ENCODE measurements at places on chromosomes 3 and 15.

DNA sequence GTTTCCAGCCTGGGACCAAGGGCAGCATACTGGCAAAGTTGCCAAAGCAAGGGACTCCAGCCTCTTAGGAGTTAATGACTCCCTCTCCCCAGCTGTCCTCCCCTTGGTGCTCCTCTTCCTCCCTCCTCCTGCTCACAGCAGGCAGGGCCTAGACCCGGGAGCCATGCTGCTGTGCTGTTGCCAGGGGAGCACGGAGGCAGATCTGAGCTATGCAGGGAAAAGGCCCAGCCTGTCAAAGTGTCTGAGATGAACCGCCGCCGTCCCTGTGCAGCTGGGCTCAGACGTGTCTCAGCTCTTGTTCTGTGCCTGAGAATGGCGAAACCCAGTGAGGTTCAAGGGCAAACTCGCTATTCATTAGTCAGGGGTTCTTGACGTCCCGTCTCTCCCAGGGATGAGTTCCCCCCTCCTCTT, 60.8 kb upstream of the POLG start:
- no peak for DNase-seq

GRCh38 chr3:71582036-71582611, 1.4 kb downstream of the FOXP1 start:
- no peak for DNase-seq

DNA sequence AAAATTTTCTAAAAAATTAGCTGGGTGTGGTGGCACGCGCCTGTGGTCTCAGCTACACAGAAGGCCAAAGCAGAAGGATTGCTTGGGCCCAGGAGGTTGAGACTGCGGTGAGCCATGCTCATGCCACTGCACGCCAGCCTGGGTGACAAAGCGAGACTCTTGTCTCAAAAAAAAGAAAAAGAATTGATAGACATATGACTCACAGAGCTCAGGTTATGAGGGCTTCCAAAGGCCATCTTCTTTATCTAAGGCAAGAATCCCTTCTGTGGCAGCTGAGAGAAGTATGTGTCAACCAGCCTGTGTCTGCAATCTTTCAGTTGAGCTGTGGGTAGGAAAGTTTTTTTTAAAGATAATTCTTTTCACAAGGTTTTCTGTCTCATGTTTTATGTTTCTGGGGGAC, 53.9 kb downstream of the MRPS25 start:
- DNase-seq: no peak

DNA sequence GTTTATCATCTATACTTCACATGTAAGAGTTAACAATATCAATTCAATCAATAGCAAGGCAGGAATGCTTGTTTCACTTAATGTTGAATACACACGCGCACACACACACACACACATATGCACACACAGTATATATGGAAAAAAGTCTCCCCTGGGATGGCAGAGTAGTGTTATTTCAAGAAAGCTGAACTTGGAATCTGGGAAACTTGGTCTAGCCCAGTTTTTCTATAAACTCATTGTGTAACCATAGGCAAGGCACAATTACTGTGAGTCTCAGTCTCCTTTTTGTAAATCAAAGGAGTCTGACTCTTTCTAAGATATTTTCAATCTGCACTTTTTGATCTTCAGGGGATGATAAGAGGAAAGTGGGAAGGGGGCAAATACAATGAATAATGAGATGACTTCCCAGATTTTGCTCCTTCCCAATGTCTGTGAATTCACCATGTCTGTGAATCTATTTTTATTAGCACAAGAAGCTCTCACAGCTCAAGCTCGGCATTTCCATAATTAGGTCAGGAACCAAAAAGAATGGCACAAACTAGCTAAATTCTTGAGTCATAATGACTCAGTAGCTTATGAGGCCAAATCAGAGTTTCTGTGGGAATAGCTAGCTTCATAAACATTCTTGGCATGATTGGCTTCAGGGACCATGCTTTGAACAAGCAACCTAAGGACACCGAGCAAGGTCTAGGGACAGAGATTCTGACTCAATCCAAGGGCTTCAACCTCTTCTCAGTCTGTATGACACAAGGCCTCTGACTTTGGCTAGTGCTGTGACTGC, 227.4 kb upstream of the DCBLD2 start:
- DNase-seq: no peak

DNA sequence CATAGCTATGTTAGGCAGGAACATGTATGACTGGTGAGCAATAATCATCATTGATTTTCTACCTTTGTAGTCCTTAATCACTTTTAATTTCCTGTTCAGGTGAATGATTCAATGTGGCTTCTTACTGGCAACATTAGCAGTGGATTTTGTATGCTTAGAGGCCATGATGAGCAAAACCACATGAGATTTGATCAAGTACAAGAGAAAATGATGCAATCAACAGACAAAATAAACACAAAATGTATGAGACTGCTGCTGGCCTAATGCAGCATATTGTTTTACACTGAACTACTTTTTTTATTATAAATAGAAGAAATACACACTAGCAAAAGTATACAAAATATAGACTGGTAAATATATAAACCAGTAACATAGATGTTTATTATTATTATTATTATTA, 47.5 kb upstream of the SI start:
- no peak for DNase-seq

DNA sequence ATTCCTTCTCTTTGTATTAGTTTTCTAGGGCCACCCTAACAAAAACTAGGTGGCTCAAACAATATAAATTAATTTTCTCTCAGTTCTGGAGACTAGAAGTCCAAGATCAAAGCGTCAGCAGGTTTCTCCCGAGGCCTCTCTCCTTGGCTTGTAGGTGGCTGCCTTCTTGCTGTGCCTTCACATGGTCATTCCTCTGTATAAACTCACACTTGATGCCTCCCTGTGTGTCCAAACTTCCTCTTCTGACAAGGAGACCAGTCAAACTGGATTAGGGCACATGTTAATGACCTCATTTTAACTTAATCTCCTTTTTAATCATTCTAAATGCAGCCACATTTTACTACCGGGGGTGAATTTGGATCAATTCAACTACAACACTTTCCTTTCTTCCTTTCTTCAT, 691.1 kb downstream of the DIPK2A start:
- no peak for DNase-seq

GRCh38 chr15:42079401-42079908, 14.9 kb downstream of the PLA2G4D start:
- no peak for DNase-seq

- no peak for DNase-seq
Observed at GRCh38 chr15:38810686-38811085, 246.1 kb upstream of the RASGRP1 start.

- DNase-seq: no peak
Observed at GRCh38 chr3:165617134-165617533, 220.1 kb downstream of the BCHE start.

- DNase-seq: no peak
Observed at GRCh38 chr3:185880600-185880999, 55.8 kb upstream of the IGF2BP2 start.

DNA sequence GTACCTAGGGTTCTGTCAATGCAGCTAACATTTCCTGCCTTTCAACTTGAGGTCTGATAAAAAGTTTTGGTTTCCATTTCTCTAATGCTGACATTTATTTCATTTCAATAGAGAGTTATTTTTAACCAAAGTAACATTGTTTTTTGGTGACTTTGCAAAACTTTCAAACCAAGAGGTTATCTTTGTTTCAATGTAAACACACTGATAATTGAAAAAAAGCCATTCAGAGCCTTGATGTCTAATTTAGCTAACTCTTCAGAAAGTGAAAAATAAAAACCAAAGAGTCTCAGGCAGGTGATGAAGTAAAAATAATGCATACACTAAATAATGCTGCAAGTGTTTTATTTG, 9.6 kb upstream of the TIPARP start:
- no peak for DNase-seq

GRCh38 chr15:55183679-55184078, 13.1 kb downstream of the RSL24D1 start:
- DNase-seq: no peak
